ENCODE measurements at places on chromosomes 11 and 22.

- DNase-seq = no peak
These were observed 14.1 kb upstream of the CALCB start for GRCh38 chr11:15059132-15059915.

GRCh38 chr11:10314199-10315072 is 9.6 kb downstream of the ADM start:
- peak; percentile 27 for DNase-seq

DNA sequence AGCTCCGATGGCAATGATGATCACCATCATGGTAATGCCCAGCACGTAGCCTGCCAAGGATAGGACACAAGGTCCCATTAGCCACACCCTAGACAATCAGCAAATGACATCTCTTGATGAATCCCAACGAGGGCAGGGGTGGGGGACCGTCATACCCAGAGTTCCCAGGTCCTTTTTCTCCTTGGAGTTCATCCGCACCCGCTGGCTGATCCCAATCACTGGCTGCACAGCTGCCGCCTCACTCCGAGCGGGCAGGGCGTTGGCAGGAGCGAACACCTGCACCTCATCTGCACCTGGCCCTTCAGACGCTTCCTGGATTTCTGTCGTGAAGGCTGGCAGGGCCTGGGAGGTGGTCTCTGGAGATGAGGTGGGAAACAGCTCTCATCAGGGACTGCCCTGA is 2.9 kb downstream of the PIK3IP1 start:
- DNase-seq = no peak

- no peak for DNase-seq
These were observed 9.7 kb downstream of the ZMAT5 start for GRCh38 chr22:29757096-29757495.

DNA sequence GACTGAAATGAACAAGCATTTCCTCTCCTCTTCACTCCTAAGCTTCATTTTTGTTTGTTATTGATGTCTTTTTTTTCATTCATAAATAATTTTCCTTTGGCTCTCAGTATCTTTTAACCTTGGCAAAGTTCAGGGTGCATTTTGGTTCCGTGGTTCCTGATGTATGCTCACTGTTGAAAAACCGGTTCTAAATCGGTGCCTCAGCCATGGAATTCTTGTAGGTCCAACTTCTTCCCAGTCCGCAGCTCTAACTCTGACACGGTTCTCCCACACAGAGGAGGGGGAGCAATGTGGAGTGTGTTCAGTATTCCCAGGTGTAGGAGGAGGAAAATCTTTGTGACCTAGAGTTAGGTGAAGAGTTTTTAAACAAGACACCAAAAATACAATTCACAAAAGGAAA is 12.6 kb upstream of the MS4A15 start:
- no peak for DNase-seq
